ENCODE measurements at places on chromosomes 6 and 20. TPM values are rescaled to one million over a fixed set of nuclear protein-coding genes. Genes with fewer than 3 reads are reported as not detected.

NRSN1 gene
- not detected for total RNA-seq

SPTLC3 gene
- 0.13 TPM for total RNA-seq

PPARD gene
- total RNA-seq, result 4.8 TPM

FOXQ1 gene
- total RNA-seq, result 5.2 TPM

KIF16B gene
- 14.7 TPM for total RNA-seq

VARS2 gene
- 11.3 TPM for total RNA-seq

TMEM200A gene
- total RNA-seq, result not detected

CBFA2T2 gene
- total RNA-seq, result 4.4 TPM

GINS1 gene
- total RNA-seq, result 34.6 TPM

OGFR gene
- 45.2 TPM for total RNA-seq

GCNT2 gene
- total RNA-seq, result 4.9 TPM

GSTA1 gene
- not detected for total RNA-seq

C20orf202 gene
- total RNA-seq, result 0.22 TPM
